Activated CD8-positive, alpha-beta memory T cell treated with anti-CD3 and anti-CD28 coated beads for 24 hours (primary cell): ENCODE measurements at places on chromosomes 16 and 17.

- peak; percentile 28 for DNase-seq
These were observed 76.5 kb downstream of the CYLD start for GRCh38 chr16:50818380-50818779.

DNA sequence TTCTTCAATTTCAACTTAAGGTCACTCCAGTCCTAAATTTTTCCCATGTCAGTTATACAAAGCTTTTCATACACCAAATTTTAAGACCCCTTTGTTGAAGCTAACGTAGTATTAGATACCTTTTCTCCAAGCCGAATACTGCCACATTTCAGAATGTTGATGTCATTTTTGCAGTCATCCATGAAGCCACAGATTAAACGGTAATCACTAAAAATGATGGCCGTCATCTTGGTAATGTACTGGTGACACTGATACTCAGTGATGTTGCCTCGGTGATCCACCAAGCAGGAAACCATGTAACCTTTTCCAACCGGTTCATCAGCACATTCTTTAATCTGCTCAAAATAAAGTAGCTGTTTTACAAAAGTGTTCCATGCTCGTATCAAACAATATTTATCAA, 82.1 kb upstream of the CLEC18B start:
- no peak for DNase-seq

- DNase-seq, result peak; percentile 30
These were observed 34.9 kb downstream of the ARHGAP17 start for GRCh38 chr16:24980077-24980793.

DNA sequence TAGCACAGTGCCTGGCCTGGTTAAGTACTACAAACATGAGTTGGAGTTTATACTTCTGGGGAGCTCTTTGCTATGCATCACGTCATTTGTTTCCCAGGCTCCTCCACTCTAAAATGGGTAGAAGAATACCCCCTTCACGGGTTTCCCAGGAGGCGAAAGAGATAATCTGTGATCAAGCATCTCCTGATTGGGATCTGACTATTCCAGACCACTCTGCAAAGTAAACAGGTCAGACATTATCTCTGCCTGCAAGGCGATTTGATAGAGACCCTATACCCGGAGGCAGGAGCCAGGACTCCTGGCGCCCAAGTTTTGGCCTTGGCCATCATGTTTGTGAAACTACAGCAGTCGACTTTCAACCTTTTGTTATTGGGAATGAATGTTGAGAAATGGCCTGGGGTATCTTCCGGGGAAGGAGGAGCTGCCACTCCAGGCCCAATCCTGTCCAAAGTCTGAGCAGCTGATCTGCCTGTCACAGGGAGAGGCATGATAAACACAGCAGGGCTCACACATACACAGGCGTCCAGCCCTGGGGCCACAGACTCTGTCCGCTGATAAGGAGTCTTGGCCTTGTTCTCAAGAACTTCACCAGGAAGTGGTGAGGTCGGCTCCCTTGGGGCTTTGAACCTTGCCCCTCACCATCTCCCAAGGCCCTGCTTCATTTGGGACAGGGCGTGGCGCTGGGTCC, 199.9 kb downstream of the MAF start:
- DNase-seq, result no peak

- no peak for DNase-seq
These were observed 39.4 kb upstream of the PHB1 start for GRCh38 chr17:49454050-49454449.

- no peak for DNase-seq
These were observed 742.8 kb upstream of the SOX9 start for GRCh38 chr17:71378036-71378435.

GRCh38 chr17:80783971-80784370, 207.7 kb upstream of the CHMP6 start:
- DNase-seq, result no peak

DNA sequence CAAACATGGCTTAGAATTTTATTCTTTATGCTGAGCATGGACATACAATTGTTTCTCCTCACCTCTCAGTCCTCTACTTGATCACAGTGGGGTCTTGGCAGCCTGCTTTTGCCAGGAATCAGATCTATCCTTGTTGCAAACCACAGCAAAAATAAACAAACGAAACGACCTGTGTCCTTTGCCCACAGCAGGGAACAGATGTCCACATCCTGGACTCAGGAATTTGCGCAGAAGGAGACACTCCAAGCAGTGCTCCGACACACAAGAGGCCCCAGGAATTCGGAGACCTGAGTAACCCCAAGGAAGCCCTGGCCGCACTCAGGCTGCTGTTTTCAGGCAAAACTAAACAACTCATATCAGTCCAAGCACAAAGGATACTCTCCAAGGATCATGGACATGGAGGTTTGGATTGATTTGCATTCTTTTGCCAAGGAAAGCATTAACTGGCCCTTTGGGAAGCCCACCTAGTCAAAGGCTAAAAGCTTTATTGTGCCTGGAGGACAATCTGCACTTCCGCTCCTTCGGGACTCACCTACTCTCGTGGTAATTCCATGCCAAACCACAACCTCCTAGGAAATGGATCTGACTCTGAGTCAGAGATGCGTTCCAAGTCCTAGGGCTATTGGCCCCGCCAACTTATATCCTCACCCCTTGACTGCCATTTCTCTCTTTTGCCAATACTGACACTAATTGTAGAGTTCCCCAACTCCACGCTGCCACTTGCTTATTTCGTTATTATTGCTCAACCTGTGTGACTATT, 271.1 kb upstream of the CDH11 start:
- DNase-seq, result no peak

GRCh38 chr16:17832738-17833137, 362.0 kb upstream of the XYLT1 start:
- no peak for DNase-seq

DNA sequence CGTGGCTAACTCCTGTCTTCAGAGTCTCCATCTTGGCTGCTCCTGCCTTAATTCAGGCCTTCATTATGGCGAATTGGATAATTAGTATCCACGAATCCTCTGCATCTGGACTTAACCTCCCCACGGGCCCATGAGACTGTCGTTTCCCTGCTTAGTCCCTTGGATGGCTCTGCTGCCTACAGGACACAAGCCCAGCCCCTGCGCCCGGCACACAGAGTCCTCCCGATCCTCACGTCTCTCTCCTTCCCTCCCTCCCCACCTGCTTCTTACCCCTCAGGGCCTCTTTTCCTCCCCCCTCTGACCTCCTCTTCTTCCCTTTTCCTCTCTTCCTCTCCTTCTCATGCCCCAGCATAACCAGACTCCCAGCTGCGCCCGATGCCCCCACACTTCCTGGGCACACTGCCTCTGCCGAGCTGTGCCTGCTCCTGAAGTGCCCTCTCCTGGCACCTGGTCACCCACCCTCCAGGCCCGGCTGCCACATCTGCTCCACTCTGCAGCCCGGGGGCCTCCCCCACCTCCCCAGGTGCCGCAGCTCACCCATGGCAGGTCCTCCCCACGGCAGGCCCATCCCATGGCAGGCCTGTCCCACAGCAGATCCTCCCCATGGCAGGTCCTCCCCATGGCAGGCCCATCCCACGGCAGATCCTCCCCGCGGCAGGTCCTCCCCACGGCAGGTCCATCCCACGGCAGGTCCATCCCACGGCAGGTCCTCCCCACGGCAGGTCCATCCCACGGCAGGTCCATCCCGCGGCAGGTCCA, 45.9 kb downstream of the RPH3AL start:
- no peak for DNase-seq

DNA sequence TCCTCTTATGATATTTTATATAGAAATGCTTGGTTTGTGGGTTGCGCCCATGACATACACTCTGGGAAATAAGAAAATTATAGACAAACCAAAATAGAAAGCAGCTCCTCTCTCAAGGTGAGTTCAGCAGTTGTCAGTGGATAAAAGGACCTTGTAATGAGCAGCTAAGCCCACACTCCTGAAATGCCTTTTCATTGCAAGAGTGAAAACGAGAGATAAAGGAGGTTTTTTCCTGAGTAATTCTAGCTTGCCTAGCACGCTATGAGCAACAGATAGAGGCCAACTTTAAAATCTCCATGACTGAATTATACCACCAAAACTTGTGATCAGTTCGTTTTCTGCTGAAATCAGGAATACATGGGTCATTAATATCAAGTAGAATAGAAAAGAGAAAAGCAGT, 261.8 kb upstream of the CACNG5 start:
- DNase-seq, result no peak

DNA sequence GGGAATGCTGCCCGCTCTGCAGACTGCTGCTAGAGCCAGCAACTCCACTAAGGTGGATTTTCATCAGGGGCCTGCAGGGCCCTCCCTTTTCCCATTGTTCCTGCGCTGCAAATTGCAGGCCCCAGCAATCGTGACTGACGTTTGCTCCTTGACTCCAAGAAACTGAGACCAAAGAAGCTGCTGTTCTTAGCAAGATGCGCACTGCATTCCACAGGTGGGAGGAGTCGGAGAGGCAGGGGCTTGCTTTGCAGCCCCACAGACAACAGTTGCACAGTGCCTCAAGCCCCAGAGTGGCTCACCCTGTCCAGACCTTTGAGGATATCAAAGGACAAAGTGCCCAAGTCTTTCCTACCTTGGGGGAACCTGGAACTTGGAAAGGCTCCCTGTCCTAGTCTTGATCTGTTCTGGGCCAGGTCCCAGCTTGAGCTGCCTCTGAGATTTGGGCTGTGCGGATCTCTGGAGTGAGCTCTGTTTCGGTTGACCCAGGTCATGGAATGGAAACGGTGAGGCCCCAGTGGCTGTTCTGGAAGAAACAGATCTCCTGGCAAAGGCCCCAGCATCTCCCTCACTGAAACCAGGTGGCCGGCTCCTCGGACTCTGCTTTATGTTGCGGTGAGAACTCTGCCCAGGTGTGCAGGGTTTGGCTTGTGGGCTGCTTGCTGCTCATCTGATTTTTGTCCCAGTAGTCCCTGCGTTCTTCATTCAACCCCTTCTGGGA, 24.9 kb downstream of the PLCD3 start:
- no peak for DNase-seq

DNA sequence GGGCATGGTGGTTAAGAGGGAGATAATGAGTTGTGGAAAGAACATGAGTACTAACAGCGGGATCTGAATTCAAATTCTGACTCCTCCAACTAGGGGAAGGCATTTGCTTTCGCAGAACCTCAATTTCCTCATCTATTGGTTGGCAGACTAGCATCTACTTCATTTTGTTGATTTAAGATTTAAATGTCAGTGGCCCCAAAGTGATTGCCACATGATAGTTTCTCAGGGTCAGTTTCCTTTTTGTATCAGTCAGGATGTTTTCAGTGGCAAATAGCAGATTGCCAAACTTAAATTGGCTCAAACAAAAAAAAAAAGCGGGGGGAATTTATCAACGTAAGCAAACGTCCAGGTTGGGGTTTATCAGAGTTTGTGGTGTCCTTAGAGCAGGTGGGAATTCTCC, 25.1 kb upstream of the NOS2 start:
- DNase-seq, result no peak

GRCh38 chr16:30953511-30954124, 3.9 kb upstream of the SETD1A start:
- peak; percentile 82 for DNase-seq

GRCh38 chr17:78252111-78252634, 20.7 kb downstream of the TMEM235 start:
- peak; percentile 76 for DNase-seq

DNA sequence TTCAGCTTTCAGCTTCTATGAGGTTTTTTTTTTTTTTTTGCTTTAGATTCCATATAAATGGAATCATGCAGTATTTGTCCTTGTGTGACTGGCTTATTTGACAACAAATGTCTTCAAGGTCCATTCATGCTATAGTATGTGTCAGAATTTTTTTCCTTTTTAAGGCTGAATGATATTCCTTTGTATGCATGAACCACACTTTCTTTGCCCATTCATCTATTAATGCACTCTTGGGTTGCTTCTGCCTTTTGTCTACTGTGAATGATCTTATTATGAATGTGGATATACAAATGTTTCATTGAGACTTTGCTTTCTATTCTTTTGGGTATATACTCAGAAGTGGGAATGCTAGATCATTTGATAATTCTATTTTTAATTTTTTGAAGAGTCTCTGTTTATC, 27.0 kb upstream of the LRRC75A start:
- DNase-seq, result no peak

GRCh38 chr17:12316021-12316420, 295.3 kb downstream of the MAP2K4 start:
- no peak for DNase-seq
